ENCODE measurements at places on chromosomes 5 and 9.

DNA sequence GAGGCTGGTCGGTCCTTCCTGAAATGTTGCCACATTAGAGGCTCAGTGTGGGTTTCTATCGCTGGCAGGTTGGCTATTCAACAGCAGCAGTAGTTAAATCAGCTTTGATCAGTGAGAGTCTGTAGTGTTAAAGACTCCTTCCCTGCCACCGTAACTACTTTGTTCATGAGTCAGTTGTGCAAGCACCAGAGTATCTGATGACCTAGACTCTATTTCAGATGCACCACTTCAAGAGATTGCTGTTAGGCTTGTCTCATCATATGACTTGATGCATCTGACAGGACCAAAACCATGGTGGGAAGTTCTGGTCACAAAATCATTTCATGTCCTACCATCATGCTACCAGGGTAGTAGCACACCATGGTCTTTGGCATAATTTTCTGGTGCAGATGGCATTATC lies 482.7 kb upstream of the MPDZ start:
- no peak for DNase-seq

GRCh38 chr9:34611251-34611810 lies 566 bp downstream of the RPP25L start:
- DNase-seq, result no peak

DNA sequence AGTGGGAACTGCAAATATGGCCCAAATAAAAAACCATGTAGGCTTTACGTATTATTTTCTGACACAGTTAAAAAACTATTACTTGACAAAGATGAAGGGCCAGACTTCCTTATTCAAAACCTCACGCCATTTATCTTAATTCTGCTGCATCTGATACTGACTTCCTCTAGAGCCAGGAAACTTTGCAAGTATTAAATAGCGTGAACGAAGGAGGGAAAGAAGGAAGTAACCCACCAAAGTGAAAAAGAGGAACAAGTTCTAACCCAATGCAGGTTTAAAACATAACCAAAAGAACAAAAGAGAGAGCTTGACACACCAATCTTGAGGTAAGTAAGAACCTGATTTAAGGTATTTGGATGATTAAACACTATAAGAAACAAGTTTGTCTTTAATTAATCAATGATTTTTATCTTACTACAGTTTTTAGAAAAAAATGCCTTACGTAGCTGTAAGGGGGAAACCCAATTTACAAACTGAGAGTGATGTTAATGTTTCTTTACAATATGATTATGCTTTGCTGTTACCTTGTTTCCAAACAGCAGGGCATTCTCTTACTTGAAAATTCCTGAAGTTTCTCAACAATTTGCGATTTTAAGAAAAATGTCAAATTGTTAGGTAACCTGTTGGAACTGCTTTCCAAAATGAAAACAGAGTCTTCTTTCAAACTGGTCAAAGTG lies at the start of gene GAPT:
TSS of gene GAPT (plus strand) at position 220 of the 677 bp plus-strand sequence. CDS start 3,102 bp downstream, outside the sequence.
- DNase-seq, result no peak

DNA sequence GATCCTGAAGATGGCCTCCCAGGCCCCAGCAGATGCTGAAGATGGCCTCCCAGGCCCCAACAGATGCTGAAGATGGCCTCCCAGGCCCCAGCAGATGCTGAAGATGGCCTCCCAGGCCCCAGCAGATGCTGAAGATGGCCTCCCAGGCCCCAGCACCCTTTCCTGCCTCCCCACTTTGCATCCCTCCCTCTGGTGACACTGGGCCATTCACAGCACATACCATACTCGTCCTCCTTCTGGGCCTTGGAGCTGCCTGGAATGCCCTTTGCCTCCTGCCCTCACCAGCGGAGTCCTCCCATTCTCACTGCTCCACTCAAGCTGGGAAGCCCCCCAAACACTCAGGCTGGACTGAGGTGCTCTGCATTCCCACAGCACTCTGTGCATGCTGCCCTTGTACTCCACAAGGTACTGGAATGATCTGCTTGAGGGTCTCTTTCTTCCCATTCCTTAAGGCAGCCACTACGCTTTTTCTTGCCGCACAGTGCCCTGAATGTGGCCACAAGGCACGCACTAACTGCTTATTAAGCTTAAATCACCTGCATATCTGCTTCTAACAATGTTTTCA lies 550.0 kb downstream of the BNC2 start:
- DNase-seq, result no peak

- no peak for DNase-seq
Measured at GRCh38 chr9:118785456-118785855, 583.8 kb downstream of the BRINP1 start.

- DNase-seq, result no peak
Measured at GRCh38 chr5:22910523-22910922, 57.4 kb upstream of the CDH12 start.

DNA sequence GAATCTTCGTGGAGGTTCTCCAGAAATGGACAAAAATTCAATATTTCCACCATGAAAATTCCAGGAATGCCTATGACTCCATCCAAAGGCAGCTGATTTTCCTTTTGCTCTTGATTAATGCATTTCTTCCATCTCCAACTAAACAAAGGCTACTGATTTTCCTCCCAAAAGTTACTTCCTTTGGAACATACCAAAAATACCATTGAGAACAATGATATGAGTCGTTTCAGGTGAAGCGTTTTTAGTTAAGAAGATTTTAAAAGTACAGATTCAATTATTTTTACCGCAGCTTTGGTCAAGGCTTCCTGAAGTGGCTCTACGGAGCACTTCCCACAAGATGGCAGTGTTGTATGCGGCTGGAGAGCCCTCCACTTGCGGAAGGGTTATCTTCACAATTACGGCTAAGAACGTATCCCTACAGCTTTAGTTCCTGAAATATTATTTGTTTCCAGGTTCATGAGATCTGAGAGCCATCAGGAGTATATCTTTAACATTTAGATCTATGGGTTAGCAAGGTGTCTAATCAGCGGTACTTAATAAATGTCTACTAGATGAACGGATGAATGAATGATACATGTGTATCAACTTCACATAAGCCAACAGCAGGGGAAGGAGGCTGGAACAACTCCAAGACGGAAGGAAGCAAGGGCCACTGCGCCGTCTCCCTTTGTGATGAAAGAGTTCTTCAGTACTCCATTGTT lies 35.9 kb upstream of the ARSB start:
- DNase-seq, result peak; percentile 71

DNA sequence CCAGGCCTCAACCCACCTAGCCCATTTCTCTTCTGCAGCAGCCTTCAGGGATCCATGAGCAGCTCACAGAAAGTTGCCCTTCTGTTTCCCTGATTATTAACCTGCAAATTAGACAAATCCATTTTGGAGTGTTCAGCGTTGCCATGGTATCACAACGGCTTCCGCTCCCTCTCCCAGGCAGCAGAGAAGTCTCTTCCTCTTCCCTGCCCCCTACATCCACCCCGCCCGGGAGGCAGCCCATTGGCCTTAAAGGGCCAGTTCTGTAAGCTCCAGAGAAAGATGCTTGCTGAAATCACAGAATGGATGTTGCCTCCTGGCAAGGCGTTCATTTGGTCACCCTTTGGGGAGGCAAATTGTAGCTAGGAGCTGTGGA lies 47.7 kb upstream of the BOD1 start:
- no peak for DNase-seq

- DNase-seq, result no peak
Measured at GRCh38 chr9:102521097-102521755, 473.9 kb upstream of the CYLC2 start.

GRCh38 chr9:104951487-104951886 lies 23.5 kb upstream of the ABCA1 start:
- DNase-seq, result no peak

- no peak for DNase-seq
Measured at GRCh38 chr5:134073404-134073803, 41.1 kb upstream of the TCF7 start.

GRCh38 chr9:120396931-120397330 lies 183.0 kb downstream of the CDK5RAP2 start:
- DNase-seq, result no peak

DNA sequence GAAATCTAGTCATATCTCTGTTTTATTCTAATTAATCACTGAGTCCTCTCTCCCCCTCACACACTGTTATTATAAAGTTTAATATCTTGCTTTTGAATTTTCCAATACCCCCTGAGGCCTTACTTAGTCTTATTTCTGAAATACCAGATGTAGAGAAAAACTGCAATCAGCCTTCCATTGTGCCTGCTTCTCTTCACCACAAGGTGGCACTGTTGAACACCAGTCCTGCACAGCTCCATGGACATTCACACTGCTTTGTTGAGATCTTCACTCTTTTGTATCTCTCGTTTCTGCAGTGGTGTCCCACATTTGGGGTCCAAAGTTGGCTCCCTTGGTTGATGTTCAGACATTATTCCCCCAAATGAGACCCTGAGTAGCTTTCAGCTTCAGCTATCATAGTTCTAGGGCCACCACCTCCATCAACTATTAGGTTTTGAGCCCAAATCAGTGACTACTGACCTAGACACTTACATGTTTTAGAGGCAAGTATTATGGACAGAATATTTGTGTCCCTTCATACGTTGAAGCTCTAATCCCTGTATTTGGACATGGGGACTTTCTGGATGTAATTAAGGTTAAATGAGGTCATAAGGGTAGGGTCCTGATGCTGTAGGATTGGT lies 24.3 kb downstream of the BOD1 start:
- DNase-seq, result peak; percentile 53

DNA sequence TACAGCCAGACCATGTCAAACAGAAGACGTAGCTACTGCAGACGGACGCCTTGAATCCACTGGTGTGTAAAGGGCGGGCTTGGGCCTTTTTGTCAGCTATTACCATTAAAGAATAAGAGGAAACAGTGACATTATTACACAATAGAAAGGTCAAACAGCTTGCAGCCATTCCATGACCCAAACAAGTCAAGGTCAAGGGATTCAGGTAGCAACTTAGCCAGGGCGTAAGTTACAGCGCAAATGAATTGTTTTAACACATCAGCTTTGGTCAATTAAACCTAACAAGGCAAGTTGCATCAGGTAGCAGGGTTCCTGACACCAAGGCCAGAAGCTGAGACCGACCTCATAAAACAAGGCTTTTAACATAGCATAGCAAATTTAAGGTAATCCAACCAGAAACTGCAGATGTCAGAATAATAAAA lies 15.3 kb downstream of the NFIB start:
- DNase-seq, result no peak

DNA sequence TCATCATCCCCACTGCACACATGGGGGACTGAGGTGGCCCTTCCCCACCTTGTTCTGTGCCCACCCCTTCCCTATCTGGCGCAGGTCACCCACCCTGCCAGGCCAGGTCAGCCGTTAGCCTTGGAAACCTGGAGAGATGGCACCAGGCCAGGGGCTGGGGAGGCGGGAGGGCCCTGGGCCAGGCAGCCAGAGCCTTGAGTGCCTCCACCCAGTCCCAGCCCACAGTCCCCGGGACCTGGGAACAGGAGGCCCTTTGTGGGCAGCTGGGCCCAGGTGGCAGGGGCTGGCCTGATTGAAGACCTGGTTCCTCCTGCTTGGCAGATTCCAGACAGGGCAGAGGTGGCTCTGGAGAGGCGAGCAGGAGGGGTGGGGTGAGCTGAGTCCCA lies 70.6 kb downstream of the LRSAM1 start:
- DNase-seq, result no peak

DNA sequence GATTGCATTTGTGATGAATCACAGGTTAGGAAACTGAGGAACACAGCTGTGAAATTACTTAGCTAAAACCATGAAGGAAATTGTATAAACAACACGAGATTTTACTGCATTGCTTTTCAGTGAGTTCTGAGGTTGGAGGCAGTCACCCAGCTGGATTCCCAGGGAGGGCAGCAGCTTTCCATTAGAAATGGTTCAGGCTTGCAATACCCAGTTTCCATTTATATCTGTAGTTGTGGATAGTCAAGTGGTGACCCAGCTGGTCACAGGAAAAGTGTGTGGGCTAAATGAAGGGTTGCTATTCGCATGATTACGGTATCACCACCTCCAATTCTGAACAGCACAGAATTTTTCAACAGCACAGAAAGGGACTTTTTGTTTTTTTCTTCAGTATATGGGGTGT lies 34.3 kb upstream of the SPATA31D4 start:
- no peak for DNase-seq

DNA sequence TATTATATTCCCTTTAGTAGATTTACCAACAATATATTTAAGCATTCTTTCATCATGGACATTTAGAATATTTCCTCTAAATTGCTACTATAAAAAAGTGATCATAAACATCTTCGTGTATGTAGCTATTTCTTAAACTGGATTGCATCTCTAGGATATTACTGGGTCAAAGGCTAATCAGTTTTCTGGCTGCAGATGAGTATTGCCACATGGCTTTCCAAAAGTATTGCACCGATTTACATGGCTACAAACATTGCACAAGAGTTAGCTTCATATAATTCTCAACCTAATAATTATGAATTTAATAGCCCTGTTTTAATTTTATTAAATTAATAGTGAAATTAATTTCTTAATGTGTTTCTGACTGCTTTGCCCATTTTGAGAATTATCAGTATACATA lies 183.4 kb downstream of the DMRT2 start:
- no peak for DNase-seq

DNA sequence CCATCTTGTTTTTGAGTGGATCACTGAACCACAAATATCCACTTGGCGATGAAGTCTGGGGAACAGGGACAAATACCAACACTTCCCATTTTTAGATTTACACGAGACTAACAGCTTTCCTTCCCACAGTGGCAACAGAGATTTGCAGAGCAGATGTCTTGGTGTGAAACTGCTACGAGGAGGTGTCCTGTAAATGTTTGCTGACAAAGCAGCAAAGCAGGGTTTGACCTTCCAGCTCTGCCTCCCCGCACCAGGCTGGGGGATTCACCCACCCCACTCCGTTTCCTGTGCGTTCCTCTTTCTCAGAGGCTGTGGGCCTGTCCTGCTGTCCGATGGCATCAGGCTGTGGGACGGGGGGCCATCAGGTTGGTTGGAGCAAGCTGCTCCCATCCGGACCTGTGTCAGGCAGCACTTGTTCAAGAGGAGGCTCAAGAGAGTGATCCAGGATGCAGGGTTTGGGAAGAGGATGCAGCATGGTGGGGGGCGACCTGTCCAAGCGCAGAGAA lies 693 bp upstream of the RGS3 start:
- DNase-seq, result peak; percentile 74

DNA sequence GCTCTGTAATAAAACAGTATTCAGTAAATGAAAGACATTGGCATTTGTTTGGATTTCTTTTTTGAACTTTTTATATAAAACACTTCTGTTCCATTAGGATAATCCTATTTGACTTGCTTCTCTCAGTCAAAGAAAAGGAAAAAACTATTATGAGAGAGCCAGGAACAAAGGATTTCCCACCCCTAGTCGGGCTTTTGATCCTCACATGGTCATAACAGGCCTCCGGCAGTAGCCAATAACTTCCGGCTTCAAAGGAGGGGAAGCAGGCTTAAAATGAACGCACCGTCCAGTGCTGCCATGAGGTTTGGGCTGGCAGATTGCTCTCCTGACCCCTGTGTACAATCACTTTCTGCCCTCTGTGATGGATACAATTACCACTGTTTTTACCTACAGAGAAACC lies 209.3 kb downstream of the ZNF608 start:
- DNase-seq, result no peak

Measured in RPMI8226 (cell line).